ENCODE measurements at places on chromosomes 11 and 22.

GRCh38 chr11:68840661-68841653, 759 bp downstream of the CPT1A start:
- no peak for DNase-seq

DNA sequence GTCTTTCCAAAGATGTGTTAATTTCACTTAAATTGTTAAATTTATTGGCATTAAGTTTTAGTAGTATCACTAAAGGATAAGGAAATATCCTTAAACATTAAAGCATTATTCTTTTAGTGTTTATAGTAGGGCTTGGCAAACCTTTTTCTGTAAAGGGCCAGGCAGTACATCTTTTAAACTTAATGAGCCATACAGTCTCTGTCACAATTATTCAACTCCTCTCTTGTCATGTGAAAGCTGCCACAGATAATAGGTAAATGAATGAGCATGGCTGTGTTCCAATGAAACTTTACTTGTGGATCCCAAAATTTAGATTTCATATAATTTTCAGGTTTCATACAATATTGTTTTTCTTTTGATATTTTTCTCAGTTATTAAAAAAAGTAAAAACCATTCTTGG, 268.2 kb upstream of the C11orf87 start:
- no peak for DNase-seq

DNA sequence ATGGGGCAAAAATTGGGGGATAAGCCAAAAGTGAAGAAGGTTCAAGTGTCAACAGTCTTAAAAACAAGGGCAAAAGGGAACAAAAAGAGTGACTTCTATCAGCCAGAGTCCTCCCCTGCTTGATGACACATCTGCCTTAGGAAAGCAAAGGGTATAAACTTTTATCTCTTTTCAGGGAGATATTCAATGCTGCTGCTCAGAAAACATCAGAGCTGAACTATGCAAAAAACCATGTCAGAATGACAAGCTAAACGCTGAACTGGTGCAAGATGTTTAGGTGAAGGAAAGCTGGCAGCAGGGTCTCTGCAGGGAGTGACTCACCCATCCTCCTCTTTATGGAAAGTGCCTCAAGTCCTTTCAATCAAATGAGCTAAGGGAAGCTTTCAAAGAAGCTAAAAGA, 24.7 kb downstream of the ALG9 start:
- DNase-seq = no peak

GRCh38 chr11:87428266-87428665, 390.5 kb downstream of the TMEM135 start:
- no peak for DNase-seq

DNA sequence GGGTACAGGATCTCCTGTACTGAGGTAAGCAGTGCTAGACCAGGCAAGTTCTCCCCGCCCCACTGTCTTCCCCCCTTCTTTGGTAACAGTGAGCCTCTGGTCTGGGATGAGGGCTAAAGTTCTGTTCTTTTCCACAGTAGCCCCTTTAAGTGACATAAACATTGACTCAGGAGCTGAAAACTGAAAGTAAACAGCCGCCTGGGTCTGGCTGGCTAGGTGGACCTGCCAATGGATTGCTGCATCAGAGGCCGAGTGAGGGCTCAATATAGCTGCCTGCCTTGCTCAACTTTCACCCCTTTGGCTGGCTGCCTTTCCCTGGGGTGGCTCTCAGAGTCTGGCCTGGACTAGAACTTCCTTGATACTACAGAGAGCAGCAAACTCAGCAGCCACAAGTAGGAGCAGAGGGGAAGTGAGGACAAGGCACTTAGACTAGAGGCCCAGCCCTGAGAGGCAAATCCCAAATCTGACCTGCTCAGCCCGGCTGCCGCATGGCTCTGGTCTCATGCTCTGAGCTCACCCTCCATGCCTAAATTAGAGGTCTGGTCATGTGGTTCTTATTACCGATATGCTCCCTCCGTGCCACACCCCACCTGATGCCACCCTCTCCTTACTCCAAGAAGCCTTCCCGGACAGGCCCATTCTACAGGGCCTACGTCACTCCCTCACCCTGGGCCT, 9.6 kb upstream of the UCP3 start:
- no peak for DNase-seq

All from stimulated activated CD4-positive, alpha-beta T cell treated with anti-CD3 and anti-CD28 coated beads, Interleukin-1b, Interleukin-23, amount 100 ng/mL, for 1 hour (primary cell).